ENCODE measurements at places on chromosomes 3 and 15. TPM values are rescaled to one million over a fixed set of nuclear protein-coding genes. Genes with fewer than 3 reads are reported as not detected.

Gene RUVBL1
- 34.3 TPM for total RNA-seq

Gene TIGIT
- total RNA-seq: not detected

Gene SNX33
- total RNA-seq: 36.7 TPM

Gene LCTL
- total RNA-seq: not detected

Gene WDR72
- total RNA-seq: 0.26 TPM

DNA sequence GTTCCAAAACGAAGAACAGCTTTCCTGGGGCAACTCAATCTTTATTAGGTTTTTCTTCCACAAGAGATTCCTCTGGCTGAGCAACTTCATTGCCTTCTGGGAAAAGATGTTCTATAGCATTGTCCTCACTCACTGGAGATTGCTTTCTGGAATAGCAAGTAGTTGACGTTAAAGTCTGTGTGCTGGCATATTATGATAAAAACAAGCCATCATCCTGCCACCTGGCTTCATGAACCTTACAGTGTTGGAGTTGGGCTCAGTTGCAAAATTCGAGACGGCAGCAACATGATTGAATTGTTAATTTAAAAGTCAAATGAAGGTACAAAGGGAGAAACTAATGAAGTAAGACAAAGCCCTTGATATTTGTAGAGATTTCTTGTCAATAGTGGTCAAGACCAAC is 140.5 kb upstream of the PEX5L start:
- DNase-seq: no peak

DNA sequence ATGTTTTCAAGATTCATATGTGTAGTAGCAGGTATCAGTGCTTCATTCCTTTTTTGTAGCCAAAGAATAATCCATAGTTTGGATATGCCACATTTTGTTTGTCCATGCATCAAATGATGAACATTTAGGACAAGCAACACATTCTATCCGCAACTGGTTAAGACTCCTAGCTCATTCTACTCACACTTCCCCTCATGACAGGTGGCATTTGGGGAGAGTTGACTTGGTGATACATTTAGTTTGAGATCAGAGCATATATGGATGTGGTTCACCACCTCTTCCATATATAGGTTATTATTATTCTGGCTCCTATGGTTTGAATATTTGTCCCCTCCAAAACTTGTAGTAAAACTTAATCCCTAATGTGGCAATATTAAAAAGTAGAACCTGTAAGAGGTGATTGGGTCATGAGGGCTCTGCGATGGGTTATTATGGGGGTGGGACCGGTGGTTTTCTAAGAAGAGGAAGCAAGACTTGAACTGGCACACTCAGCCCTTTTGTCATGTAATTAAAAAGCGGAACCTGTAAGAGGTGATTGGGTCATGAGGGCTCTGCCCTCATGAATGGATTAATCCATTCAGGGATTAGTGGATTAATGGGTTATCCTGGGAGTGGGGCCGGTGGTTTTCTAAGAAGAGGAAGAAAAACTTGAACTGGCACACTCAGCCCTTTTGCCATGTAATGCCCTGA is 75.3 kb upstream of the HRH1 start:
- DNase-seq: no peak

DNA sequence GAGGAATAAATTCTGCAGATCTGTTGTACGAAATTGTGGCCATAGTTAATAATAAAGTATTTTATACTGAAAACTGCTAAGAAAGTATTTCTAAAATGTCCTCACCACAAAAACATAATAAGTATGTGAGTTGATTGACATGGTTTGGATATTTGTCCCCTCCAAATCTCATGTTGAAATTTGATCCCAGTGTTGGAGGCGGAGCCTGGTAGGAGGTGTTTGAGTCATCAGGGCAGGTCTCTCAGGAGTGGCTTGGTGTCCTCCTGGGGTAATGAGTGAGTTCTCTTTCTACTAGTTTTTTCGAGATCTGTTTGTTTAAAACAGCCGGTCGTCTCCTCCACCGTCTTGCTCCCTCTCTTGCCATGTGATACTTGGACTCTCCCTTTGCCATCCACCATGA is 424.1 kb upstream of the KCNMB2 start:
- DNase-seq: no peak

GRCh38 chr3:172182797-172183196 is 143.4 kb downstream of the FNDC3B start:
- DNase-seq: no peak

DNA sequence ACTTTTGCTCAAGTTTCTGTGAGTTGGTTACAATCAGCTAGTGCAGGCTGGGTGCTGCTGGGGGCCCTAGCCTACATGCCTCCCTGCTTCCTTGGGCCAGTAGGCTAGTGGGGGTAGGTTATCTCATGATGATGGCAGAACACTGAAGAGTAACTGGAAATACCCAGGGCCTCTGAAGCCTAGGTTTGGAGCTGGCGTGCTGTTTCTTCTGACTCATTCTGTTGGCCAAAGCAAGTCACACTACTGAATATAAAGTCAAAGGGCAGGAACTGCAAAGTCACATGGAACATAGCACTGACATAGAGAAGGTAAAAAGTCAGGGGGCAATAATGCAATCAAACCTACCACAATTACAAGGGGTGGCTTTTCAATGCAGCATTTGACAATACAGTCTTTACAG is 34.5 kb downstream of the RASGRP1 start:
- DNase-seq: no peak

DNA sequence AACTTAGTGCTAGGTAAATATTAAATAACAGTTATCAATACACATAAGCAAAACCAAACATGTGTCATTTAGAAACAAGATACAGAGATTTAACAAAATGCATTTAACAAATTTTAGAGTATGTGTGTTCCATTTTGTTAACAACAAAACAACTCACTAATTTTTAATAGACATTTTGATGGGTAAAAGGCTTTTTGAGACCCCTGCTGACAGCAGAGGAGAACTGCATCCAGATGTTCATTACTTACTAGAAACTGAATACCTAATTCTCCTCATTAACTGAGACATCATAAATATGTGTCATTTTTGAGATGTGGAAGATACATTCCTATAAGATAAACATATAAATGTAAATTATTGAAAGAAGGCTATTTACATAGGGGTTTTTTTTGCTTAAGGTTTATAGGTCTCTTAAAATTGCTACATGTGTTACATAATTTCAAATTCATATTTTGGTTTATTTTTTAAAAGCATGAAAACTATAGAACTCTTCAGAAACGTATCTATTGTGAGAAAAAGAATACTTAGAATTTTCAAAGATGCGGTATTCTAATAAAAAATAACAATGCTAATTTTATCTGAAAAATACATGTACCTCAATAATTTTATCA is 1009.8 kb downstream of the TUSC7 start:
- DNase-seq: no peak

DNA sequence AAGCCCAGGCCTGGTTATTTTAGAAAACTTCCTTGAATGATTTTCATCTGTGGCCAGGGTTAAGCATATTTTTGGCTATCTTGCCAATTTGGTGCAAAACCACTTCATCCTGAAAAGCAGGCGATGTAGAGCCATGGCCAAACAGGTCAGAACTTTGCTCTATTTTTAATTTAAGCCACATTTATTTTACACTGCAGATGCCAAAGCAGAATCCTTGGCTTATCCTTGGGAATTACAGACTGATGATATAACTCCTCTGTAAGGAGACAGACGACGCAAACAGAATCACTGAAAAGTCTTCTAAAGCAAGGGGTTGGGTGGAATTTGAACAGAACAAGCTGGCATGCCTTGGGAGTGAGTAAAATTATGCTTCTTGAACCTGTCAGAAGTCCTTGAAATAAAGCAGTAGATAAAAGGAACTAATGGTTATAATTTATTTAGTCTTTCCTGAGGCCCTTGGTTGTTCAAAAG is 121.9 kb downstream of the CHST2 start:
- no peak for DNase-seq

DNA sequence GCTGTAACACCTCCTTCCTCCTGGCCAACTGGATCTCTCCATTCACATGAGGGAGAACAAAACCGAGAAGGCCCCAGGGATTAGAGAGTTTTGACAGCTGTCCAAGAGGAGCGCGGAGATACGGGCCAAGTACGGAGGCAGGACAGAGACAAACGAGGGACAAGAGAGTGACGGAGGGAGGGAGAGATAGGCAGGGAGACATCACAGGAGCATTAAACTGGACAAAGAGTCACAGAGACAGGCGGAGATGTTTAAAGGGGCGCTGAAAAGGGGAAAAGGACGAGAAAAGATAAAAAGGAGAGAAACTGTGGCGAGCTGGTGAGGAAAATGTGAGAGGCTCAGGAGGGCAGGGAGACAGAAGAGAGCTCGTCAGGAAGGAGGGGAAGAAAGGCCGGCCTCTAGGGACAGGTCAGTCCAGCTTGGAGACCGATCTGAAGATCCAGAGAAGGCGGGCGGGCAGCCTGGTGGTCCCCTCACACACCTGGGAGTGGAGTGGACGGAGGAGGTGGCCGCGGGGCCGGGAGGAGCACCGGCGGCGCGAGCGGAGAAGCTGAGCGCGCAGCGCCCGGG is 40.5 kb upstream of the ROPN1 start:
- DNase-seq: no peak

- no peak for DNase-seq
Measured at GRCh38 chr3:113166719-113167492, 44.5 kb upstream of the BOC start.
